ENCODE measurements at places on chromosomes 16 and 17.
A peak's percentile ranks its signal among the peaks of the same experiment; 100 is the strongest.

DNA sequence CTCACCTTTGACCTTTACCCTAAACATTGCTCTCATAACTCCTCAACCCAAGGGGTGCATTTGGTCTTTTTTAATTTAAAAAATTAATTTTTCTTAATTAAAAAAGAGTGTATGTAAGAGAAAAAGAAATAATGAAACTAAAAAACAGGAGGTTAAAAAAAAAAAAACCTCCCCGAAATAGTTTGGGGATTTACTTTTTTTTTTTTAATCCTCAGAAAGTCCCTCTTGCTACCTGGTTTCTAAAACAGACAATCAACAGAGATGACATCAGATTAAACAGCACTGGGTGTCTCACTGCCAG, 301.3 kb downstream of the SOX9 start:
- DNase-seq = no peak

- DNase-seq = no peak
These were observed 9.6 kb downstream of the CDH5 start for GRCh38 chr16:66376114-66376513.

DNA sequence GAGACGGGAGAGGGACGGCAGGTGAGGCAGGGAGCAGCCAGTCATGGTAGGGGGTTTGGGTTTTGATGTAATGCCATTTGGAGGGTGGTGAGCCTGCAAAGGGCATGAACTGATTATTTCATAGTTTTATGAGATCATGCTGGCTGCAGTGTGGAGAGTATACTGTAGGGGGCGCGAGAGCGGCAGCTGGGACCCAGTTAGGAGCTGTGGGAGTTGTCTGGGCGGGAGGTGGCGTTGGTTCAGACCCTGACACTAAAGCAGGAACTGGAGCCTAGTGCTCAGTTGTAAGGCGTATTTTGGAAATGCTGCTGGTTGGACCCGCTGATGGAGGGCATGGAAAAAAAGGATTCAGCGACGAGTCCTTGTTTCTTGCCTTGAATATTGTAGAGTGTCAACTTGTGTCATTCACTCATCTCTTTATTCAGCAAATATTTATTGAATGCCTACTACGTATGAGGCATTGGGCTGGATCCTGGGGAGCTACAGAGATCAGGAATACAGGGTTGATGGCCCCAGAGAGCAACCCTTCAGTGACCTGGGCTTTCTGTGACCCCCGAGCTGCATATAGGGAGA, 23.7 kb upstream of the KDM8 start:
- DNase-seq = peak; percentile 49

GRCh38 chr17:64147110-64148016, 17.4 kb upstream of the ERN1 start:
- no peak for DNase-seq

GRCh38 chr16:14284930-14285512, 213.9 kb downstream of the MRTFB start:
- DNase-seq = no peak

DNA sequence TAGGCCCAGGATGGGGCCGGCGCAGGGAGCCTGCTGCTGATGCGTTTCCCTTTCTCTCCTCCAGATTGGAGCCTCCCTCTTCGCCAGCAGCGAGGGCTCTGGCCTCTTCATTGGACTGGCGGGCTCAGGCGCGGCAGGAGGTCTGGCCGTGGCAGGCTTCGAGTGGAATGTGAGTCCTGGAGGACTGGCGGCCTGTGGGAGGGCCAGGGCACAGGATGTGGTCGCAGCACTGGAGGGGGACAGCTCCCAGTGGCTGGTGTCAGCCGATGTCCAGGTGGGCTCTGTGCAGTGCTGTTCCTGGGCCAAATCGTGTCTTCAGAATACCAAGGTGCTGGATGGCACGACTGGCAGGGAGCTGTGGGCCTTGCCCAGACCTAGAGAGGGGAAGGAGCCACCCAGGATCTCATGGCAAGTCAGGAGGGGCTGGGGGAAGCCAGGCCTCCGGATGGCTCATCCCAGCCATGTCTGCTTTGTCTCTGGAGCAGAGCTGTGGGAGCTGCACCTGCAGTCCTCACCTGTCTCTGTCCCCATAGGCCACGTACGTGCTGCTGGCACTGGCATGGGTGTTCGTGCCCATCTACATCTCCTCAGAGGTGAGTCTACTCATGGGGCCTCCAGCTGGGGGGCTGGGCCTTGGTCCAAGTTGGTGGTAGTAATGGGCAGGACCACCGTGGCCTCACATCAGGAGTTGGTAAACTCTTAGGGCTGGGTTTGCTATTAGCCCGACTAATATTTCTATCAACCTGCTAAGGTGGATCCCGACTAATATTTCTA, 7.3 kb downstream of the SLC5A10 start:
- no peak for DNase-seq

- DNase-seq = peak; percentile 77
These were observed 31.2 kb downstream of the CTU2 start for GRCh38 chr16:88737298-88738150.

DNA sequence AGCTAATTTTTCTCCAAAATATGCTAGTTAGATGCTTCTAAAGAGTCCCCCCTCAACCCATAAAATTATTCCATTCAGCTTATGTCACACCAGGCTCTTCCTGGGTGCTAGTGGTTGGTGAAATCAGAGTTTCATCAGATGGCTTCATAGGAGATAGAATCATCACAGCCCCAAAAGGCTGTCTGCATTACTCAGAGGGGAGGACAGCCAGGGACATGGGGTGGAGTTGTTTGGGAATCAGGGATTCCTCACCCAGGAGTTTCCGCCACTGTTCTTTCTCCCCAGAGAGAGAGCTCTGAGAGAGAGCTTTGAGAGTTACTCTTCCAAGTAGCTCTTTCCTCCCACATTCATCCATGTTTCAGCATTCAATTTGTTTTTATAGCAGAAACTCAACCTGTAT, 288 bp upstream of the KRT34 start:
- DNase-seq = peak; percentile 61

DNA sequence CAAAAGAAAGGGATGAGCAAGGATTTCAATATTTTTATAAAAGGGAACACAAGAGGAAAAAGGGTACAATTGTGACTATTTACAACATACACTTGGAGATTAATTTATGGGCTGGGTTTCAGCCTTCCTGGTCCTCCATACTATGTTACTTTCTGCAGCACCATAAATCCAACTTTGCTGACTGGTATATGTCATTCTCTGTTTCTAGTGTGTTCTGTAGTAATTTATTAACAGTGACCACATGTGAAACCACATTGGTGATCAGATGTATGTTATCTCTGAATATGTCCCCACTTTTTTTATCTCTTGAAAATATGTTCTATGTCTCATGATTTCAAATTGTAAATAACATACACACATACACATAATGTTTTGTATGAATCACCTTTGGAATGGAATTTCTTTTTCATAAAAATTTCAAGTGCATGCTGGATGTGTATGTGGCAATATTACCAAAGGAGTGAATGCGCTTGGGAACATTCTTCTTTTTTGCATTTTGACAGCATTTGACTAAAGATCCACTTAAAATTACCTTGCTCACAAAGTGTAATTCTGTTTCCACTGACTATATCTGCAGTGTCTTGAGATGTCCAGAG, 2.9 kb upstream of the LYRM9 start:
- DNase-seq = no peak

GRCh38 chr17:69997332-69997731, 77.7 kb upstream of the KCNJ16 start:
- peak; percentile 3 for DNase-seq

- peak; percentile 56 for DNase-seq
These were observed 1.2 kb downstream of the BRIP1 start for GRCh38 chr17:61862105-61862574.

DNA sequence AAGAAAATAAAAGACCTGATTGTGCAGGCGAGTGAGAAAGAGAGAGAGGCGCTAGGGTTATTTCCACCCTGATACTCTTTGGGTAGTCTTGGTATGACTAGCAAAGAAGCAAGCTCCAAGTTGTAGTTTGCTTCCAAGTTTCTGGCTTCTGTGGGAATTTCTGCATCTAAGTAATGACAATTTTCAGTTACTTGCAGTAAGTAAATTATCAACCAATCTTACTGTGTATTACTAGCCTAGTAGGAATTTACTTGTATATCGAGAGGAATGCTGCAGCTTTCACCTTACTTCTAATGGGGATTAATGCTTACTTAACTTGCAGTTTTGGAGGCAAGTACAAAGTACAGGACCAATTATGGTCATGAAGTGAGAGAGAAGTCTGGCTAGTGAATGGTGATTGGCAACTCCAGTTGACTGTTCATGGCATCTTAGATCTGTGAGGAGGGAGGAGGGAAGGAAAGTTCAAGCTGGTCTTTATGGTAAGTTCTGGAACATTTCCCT, 31.9 kb downstream of the TENT4B start:
- DNase-seq = peak; percentile 81

- DNase-seq = peak; percentile 3
These were observed 12.8 kb downstream of the ZNF174 start for GRCh38 chr16:3413730-3414379.

DNA sequence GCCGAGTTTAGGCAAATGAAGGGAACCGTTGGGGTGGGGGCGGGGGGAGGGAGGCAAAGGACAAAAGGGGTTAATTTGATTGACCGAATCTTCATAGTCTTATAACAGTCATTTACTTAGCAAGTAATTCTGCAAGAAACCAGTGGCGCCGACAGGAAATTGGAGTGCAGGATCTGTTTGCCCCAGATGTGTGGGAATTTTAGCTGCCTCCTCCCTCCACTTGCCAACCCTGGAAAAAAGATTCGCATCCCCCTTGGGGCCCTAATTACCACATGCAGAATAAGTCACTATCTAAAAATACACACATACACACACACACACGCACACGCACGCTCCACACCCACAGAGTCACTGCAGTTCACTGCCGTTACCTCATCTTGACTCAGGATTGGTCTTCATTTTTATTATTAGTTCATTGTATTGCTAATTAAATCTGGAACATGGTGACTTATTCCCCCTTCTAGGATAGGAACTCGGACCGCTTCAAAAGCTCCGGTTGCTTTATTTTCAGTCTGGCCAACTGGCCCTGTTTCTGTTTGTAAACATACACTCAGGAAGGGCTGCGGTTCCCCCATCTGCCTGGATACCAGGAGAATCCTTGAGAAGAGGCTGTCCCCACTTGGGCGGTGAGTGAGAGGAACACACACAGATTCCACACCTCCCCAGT, 241.6 kb upstream of the SALL1 start:
- peak; percentile 89 for DNase-seq

GRCh38 chr16:29744541-29745101, 1.2 kb downstream of the C16orf54 start:
- no peak for DNase-seq

DNA sequence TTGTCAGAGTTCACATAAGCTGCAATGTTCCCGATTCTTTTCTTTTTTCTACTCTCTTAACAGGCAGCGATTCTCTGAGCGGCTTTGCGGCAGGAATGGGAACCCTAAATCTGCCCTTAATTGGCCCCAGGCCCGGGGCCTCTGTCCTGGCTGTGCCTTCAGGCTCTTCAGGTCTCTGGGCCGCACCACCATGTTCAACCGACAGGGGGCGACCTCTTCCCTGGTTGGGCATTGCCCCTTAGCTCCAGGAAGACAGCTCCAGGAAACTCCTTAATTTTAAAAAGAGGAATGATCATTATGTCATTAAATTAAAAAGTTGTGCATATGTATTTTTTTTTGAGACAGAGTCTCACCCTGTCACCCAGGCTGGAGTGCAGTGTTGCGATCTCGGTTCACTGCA, 20.3 kb downstream of the CACNG5 start:
- DNase-seq = no peak

GRCh38 chr17:72603420-72604242, 482.8 kb downstream of the SOX9 start:
- peak; percentile 61 for DNase-seq

GRCh38 chr16:85845266-85845665, 45.8 kb downstream of the COX4I1 start:
- no peak for DNase-seq

DNA sequence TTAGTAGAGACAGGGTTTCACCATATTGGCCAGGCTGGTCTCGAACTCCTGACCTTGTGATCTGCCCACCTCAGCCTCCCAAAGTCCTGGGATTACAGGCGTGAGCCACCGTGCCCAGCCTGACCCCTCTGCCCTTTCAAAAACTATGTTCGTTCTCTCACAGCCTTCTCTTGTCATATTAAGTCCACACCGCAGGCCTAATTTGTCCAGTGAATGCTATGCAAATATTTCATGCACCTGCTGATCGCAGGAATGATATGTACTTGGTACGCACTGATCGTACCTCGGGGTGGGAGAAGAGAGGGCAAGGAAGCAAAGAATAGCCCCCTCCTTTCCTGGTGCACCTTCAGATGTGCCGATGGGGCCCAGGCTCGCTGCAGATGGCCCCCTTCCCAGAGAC, 3.0 kb upstream of the BIRC5 start:
- DNase-seq = no peak

DNA sequence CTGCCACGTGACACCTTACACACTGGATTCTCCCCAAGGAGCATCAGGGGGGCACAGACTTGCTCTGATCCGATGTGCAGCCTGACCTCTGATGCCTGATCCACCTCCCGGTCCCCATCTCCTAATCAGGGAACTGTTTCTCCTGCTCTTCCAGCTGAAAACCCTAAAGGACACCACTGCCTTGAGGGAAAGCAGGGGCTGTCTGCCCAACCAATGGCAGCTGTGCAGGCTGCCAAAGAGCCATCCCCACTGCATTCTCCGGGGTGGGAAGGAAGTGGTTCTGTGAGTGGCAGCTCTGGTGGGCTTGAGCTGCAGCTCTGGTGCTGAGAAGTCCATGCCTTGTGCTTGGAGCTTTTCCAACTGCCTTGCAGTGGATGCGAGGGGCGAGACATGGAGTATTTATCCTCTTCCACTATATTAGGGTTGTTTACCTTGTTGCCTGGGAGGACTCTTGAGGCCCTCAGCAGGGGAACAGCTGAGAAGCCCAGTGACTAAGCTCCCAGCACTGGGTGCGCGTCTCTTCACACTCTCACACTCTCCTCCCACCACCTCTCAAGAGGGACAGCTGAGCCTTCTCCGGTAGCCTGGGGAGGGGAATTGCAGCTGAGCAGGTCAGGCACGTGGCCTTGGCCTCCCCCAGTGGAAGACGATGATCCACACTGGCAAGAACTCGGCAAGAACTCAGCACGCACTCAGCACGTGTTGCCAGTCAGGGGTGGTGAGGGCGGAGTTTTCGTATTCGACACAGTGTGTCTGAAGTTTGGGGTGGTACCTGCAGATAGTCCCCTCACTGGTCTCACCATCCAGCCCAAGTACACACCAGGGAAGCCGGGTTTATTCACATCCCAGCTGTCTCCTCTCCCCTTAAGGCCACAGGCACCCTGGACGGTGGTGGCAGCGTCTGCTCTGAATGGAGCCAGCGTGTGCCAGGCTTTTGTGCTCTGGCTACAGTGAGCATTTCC, 21.1 kb upstream of the SPATA32 start:
- DNase-seq = peak; percentile 50

All from fibroblast of skin of right quadriceps (primary cell).